Stimulated activated CD8-positive, alpha-beta memory T cell treated with anti-CD3 and anti-CD28 coated beads, Interleukin-7, amount 100 ng/mL, for 1 hour (primary cell): ENCODE measurements at places on chromosomes 5 and 9.

- DNase-seq, result no peak
Measured at GRCh38 chr5:174454464-174454863, 269.9 kb upstream of the MSX2 start.

DNA sequence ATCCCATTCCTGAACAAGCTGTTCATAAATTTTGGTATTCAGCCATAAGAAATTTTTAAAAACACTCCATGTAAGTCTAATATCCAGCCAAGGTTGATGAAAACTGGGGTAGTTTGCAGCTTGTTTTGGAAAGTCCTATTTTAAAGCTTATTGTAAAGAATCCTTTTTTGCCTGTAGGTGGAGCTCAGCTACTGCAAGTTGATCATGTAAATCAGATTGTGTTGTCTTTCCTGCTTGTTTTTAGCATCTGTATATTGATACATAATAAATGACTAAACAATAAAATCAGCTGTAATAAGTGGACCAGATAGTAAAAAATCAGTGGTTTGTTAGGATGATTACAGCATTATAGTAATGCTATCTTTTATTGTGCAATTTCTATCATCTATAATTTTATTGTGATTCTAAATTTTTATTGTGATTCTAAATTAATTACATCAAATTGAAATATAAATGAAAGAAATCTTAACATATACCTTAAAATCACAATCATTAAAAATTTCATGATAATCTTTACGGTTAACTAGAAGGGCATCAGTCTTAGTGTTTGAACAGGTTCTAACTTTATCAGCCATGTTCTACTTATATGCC, 42.4 kb downstream of the CWC27 start:
- no peak for DNase-seq

DNA sequence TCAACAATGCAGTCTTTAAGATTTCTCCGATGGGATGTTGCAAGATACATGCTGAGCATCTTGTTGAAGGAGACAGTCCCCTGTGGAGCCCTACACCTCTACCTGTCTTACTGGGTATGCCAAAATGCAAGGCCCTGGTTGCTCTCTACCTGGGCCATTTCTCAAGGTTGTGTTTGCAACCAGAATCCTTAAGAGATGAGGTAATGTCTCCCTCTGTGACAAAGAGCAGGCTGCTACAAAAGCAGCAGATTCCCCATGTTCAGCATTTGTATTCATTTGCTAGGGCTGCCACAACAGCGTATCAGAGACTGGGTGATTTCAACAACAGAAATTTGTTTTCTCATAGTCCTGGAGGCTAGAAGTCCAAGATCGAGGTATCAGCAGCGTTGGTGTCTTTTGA, 138.4 kb upstream of the RPS23 start:
- no peak for DNase-seq

DNA sequence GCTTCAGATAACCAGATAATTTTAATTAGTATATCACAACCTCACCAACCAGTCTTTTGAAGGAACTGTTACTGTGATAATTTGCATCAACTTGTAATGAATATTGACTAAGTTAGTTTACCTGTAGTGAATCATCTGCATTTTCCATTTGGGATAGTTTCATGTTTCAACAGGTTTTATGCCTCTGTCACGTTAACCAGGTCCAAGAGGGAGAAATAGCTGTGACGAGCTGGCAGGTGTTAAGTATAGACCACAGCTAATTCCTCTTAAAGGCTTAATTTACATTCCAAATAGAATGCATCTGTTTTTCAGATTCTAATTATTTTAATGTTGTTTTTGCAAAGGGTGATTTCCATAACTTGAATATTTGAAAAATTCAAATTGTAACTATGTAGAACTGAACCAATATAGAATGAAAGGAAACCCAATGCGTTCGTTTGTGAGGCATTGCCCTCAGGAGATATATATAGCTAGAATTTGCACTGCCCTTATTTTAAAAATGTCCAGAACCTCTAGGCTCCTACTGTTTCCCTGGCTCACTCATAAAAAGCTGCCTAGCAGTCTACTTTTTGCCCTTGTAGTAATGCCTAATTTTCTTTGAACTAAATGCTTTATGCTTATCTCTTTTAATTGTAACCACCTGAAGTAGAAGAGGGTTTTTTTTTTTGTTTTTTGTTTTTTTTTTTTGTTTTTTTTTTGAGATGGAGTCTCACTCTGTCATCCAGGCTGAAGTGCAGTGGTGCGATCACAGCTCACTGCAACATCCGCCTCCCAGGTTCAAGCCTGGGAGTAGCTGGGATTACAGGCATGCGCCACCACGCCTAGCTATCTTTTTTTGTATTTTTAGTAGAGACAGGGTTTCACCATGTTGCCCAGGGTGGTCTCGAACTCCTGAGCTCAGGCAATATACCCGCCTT, 270.5 kb downstream of the SMARCA2 start:
- DNase-seq, result no peak

GRCh38 chr5:123875561-123876275, 363.7 kb downstream of the CSNK1G3 start:
- DNase-seq, result no peak

- no peak for DNase-seq
Measured at GRCh38 chr5:77845324-77845646, 69.1 kb upstream of the TBCA start.

- DNase-seq, result no peak
Measured at GRCh38 chr9:120040896-120041295, 539.1 kb downstream of the CDK5RAP2 start.
